ENCODE measurements at places on chromosomes 5 and 9.

DNA sequence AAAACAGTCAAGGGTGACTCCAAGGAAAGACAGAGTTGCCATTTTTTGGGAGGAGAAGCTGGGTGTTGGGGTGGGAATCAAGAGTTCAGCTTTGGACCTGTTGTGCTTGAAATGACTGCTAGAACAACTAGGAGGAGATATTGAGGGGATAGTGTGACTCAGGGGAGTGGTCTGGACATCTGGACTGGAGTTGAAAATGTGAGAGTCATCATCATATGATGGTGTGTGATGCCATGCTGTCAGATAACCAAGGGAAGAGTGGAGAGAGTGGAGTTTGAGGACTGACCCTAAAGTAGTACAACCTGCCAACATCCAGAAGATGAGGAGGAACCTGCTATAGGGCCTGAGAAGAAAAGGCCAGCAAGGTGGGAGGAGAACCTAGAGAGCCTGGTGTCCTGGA is 199.7 kb downstream of the ARHGEF28 start:
- no peak for DNase-seq

DNA sequence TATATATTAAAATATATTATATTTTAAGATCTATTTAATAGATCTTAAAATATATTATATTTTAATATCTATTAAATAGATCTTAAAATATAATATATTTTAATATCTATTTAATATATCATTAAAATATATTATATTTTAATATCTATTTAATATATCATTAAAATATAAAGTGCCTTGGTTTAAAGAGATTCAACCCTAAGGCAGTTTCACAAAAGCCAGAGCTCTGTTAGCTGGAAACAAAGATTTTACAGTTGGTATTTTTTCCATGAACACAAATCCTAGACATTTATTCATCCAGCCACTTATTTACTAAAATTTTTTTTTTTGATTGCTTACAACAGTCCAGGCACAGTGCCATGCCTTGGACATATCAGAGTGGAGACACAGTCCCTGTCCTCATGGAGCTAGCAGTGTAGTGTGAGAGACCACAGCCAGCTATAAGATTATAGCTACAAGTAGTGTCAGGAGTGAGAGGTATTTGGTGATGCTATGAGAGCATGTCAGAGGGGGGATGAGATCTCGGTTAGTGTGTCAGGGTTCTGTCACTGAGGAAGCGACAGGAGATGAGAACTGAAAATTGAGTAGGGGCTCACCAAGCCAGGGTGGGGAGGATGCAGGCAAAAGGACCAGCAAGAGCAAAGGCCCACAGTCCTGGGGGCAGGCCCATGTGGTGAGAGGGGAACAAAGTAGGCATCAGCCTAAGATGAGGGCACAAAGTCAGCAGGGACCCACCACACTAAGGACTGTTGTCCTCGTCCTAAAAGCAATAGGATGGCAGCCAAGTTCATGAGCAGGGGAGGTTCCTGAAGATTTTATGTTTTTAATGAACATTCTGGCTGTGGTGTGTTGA is 74.5 kb downstream of the FBXO38 start:
- DNase-seq, result no peak

GRCh38 chr9:83584995-83585394 is 37.9 kb upstream of the IDNK start:
- no peak for DNase-seq

DNA sequence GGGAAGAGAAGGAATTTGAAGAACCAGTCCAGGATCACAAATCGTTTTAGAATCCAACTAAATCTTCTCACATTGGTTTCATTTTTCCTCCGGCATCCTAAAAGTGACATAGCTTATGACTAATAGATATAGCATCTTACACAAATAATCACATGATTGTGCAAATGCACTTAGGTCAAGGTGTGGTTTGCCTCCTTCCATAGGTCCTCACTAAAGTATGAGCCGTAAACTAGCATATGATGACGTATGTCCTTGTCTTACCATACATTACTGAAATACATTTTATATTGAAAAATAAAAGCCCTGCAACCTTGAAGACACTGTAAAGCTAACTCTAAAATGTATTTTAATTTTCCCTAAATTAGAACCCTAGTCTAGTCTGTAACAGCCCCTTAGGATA is 362.7 kb upstream of the ADAMTS16 start:
- DNase-seq, result no peak

DNA sequence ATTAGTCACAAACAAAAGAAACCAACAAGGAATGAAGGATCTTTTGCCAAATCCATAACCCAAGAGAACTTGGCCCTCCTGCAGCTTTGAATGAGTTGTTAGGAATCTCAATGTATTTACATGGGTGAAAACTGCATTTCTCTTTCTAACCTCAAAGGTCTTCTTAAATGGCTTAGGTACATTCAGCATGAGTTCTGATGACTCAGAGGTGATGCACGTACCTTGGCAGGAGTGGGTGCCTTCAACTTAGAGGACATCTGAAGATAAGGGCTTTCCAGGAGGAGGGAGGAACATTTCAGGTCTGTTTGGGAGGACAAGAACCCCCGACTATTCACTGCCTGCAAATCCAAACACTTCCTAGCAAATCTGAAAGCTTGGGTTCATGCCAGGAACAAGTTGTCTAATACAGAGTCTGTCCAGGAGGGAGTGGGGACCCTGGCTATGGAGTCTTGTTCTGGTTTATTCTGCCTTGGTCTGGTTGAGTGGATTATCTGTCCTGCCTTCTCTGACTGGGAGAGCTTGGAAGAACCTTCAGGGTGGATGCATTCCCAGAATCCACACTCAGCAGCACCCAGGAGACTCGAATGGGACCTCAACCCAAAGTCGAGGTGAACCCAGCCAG is 65.7 kb downstream of the IRX2 start:
- no peak for DNase-seq

Measured in CD4-positive, alpha-beta T cell treated with Interleukin-6 at 100 ng/mL for 8 hours (primary cell).